ENCODE measurements at places on chromosomes 6 and 20. TPM values are rescaled to one million over a fixed set of nuclear protein-coding genes. Genes with fewer than 3 reads are reported as not detected.
A peak's percentile ranks its signal among the peaks of the same experiment; 100 is the strongest.

- H3K36me3 ChIP-seq = no peaks in the 10 kb centered on the region
- DNase-seq = no peak
- H3K27me3 ChIP-seq = no peaks in the 10 kb centered on the region
- H3K4me1 ChIP-seq = peaks cover 6% of the 10 kb centered on the region
- H3K4me3 ChIP-seq = no peak overlapping the region
Observed at GRCh38 chr6:35253249-35253648, 6.3 kb upstream of the ZNF76 start.

The HLA-DRA gene
- total RNA-seq = 5.6 TPM

- no peak overlapping the region for H3K4me3 ChIP-seq
- no peaks in the 10 kb centered on the region for H3K27me3 ChIP-seq
- H3K36me3 ChIP-seq = no peaks in the 10 kb centered on the region
- H3K27ac ChIP-seq = no peak overlapping the region
- DNase-seq = no peak
Observed at GRCh38 chr6:100363651-100364050, 101.1 kb downstream of the SIM1 start.

DNA sequence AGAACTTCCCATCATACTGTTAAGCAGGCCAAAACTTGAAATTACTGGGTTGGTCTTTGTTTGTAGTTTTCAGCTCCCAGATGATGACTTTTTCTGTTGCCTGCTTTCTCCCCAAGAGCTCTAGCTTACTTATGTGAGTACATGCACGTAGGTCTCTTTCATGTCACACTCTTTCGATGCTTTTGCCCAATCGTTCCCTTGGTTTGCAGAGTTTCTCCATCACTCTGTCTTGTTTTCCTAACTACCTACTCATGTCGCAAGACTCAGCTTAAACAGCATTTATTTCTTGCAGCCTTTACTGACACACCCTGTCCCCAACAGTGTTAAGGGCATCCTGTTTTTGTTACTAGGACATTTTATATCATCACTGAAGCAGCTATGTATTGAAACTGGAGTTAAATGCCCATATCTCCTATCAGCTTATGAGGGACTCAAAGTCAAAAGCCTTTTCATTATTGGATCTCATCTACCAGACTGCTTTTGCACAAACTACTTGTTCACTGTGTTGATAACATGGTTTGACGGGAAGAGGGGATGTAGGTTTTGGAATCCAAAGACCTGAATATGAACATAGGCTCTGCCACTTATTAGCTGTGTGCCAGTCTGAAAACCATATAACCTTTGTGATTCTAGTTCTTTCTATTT, 2.9 kb downstream of the ARG1 start:
- DNase-seq = no peak
- H3K27me3 ChIP-seq = no peaks in the 10 kb centered on the region
- H3K4me3 ChIP-seq = no peak overlapping the region
- H3K27ac ChIP-seq = no peak overlapping the region
- peaks cover 16% of the 10 kb centered on the region for H3K36me3 ChIP-seq

DNA sequence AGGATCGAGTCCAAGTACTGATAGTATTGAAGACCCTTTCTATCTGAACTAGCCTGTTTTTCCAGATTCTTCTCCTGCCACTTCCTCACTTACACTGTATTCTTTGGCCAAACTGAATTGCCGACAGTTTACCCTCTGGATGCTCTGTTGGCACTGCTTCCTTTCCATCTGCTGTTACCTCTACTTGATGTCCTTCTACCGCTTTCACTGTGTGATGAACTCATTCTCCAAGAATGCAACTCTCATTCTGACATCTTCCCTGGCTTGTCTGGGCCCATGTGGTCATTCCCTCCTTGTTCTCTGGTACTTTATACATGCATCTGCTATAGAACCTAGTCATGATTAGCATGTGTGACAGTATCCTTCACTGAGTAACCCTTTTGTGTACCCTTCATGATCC, 16.3 kb downstream of the RPRD1B start:
- H3K36me3 ChIP-seq = peaks cover 12% of the 10 kb centered on the region
- H3K4me1 ChIP-seq = peaks cover 51% of the 10 kb centered on the region
- no peak overlapping the region for H3K27ac ChIP-seq
- H3K27me3 ChIP-seq = no peaks in the 10 kb centered on the region
- H3K4me3 ChIP-seq = no peak overlapping the region

DNA sequence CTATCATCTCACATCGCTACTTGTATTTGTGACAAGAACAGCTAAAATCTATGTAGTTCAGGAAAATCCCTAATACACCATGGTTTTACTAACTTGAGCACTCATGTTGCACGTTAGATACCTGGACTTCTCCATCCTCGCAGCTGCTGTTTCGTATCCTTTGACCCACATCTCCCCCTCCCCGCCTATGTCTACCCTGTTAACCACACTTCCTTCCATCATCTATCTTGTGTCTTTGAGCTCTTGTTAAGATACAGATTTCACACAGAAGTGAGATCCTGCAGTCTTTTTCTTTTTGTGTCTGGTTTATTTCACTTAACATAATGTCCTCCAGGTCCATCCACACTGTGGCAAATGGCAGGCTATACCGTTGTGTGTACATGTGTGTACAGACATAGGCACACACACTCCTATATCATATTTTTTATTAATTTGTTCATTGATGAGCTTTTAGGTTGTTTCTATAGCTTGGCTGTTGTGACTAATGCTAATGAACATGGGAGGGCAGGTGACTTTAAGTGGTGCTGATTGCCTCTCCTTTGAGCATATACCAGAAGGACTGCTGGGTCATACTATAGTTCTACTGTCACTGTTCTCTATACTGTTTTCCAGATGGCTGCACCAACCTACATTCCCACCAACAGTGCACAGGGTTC, 117.8 kb downstream of the WDR27 start:
- H3K27ac ChIP-seq = no peak overlapping the region
- H3K36me3 ChIP-seq = peaks cover 8% of the 10 kb centered on the region
- no peak for DNase-seq
- no peak overlapping the region for H3K4me3 ChIP-seq
- peaks cover 13% of the 10 kb centered on the region for H3K4me1 ChIP-seq

The MYCT1 gene
- total RNA-seq = not detected

- peaks cover 9% of the 10 kb centered on the region for H3K4me1 ChIP-seq
- H3K36me3 ChIP-seq = peaks cover under 1% of the 10 kb centered on the region
- no peaks in the 10 kb centered on the region for H3K27me3 ChIP-seq
- H3K27ac ChIP-seq = no peak overlapping the region
- H3K4me3 ChIP-seq = no peak overlapping the region
Observed at GRCh38 chr6:1538369-1538768, 71.3 kb upstream of the FOXC1 start.

GRCh38 chr6:42378125-42378524, 73.6 kb downstream of the TRERF1 start:
- peak overlapping the region; percentile 80 for H3K27ac ChIP-seq
- peak; percentile 50 for DNase-seq
- no peaks in the 10 kb centered on the region for H3K27me3 ChIP-seq
- H3K4me1 ChIP-seq = peaks cover 71% of the 10 kb centered on the region
- peak overlapping the region; percentile 24 for H3K4me3 ChIP-seq

DNA sequence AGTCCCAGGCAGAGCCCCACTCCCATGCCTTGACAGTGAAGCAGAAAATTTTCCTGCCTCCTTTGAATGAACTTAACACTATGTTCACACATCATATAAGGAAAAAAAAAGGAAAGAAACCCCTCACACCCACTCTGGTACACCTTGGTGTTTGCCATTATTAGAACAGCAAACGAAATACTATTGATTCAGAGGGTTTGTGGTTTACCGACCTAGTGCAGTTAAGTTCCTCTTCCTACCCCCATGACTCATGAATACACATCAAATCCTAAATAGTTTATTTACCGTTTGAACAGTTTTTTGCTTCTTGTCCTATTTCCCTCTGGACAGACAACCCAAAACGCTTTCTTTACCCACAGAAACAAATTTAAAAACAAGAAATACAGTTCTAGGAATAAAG, 237.7 kb downstream of the FOXA2 start:
- peaks cover 1% of the 10 kb centered on the region for H3K27me3 ChIP-seq
- H3K36me3 ChIP-seq = no peaks in the 10 kb centered on the region
- no peak overlapping the region for H3K4me3 ChIP-seq
- no peak for DNase-seq

GRCh38 chr6:138028893-138029292, 78.3 kb downstream of the PERP start:
- H3K27ac ChIP-seq = no peak overlapping the region
- no peak for DNase-seq
- peaks cover 6% of the 10 kb centered on the region for H3K27me3 ChIP-seq

- H3K36me3 ChIP-seq = peaks cover 67% of the 10 kb centered on the region
- H3K4me1 ChIP-seq = no peaks in the 10 kb centered on the region
- H3K27me3 ChIP-seq = no peaks in the 10 kb centered on the region
- H3K27ac ChIP-seq = no peak overlapping the region
Observed at GRCh38 chr20:37230200-37230599, 31.4 kb downstream of the GHRH start.

DNA sequence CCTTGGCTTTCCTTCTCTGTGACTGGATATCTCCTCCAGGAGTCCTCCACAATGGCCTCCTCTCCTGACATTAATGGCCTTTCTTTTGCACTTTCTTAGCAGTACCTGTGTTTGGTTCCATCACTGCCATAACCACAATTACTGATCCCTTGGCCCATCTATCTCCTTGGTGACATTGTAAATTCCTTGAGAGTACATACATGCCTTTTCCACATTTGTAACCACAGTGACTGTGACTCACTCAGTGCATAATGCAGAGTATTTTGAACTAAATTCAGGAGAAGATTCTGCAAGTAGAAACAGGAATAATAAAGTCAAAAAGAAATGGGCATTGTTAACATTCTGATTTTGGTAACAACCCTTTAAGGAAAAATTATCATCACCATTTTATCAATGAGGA, 197.2 kb upstream of the SOX4 start:
- H3K27me3 ChIP-seq = peaks cover 3% of the 10 kb centered on the region
- H3K36me3 ChIP-seq = no peaks in the 10 kb centered on the region
- no peak overlapping the region for H3K4me3 ChIP-seq
- DNase-seq = no peak
- no peak overlapping the region for H3K27ac ChIP-seq

DNA sequence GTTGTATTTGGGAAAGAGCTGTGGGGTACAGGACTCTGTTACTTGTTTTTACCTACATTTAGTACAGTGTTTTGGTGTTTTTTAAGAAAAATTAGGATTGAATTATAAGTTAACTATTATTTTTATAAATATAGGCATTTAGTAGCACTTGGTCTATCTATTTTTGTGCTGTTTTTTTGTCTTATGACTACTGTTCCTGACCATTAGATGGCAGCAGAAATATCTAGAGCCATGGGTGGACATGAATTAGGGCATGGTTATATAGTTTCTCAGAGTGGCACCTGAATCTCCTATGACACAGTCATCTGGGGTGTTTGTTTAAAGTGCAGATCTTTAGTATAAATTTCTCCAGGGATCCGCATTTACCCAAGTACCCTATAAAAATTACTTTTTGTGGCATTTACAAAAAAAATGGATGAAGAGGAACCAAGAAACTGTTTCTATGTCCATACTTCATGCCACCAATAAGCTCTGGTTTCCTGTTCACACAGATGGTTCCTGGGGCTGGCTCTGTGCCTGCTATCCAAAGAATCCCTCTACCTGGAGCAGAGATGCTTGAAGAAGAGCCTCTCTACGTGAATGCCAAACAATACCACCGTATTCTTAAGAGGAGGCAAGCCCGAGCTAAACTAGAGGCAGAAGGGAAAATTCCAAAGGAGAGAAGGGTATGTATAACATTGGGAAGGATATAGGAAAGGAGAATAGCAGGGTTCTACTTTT, 19.8 kb downstream of the NFYA start:
- H3K4me3 ChIP-seq = no peak overlapping the region
- no peak overlapping the region for H3K27ac ChIP-seq
- H3K27me3 ChIP-seq = no peaks in the 10 kb centered on the region
- DNase-seq = no peak

The SNAP25 gene
- total RNA-seq = 0.67 TPM

The DOK5 gene
- total RNA-seq = 0.53 TPM

- no peak overlapping the region for H3K4me3 ChIP-seq
- H3K4me1 ChIP-seq = no peaks in the 10 kb centered on the region
- H3K27me3 ChIP-seq = peaks cover 4% of the 10 kb centered on the region
- DNase-seq = no peak
- no peak overlapping the region for H3K27ac ChIP-seq
Observed at GRCh38 chr6:166664135-166664534, 37.1 kb upstream of the RPS6KA2 start.

- peak overlapping the region; percentile 89 for H3K4me3 ChIP-seq
- peaks cover 38% of the 10 kb centered on the region for H3K4me1 ChIP-seq
- DNase-seq = no peak
Observed at GRCh38 chr6:169701311-169701953, 397 bp downstream of the WDR27 start.

The BFSP1 gene
- 0.36 TPM for total RNA-seq

GRCh38 chr20:33709398-33709797, 10.7 kb downstream of the PXMP4 start:
- DNase-seq = no peak
- no peaks in the 10 kb centered on the region for H3K27me3 ChIP-seq
- peak overlapping the region; percentile 75 for H3K27ac ChIP-seq
- peaks cover 17% of the 10 kb centered on the region for H3K36me3 ChIP-seq

- peaks cover 8% of the 10 kb centered on the region for H3K36me3 ChIP-seq
- H3K27me3 ChIP-seq = no peaks in the 10 kb centered on the region
- no peak overlapping the region for H3K27ac ChIP-seq
- H3K4me1 ChIP-seq = no peaks in the 10 kb centered on the region
- DNase-seq = no peak
- H3K4me3 ChIP-seq = no peak overlapping the region
Observed at GRCh38 chr6:157119502-157120027, 203.8 kb downstream of the TMEM242 start.

DNA sequence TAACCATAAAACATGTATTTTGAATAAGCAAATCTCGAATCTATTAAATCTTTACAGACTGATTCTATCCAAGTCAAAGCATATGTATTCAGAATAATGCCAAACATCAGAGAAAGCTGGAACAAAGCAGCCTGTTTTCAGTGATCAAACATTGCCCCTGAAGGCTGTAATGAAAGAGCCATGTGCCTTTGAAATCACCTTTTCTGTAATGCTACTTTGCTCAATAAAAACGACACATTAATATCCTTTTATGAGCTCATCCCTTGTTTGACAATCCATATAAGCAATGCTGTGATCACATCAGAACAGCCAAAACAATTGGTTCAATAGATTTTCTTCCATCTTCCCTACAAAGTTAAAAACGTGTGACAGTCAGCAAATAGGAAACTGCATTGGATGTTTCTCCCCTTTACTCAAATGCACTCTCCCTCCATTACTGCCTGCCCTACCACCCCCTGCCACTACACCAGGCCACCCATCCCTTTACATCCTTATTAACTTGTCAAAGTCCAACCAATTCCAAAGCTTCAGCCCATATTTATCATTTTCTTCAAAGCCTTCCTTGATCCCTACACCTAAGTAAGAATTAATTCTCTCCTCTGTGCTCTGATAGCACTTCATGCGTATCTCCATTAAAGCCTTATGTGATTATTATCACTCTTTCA, 42.0 kb downstream of the THEMIS start:
- no peak for DNase-seq
- no peak overlapping the region for H3K4me3 ChIP-seq

The LY6G5C gene
- 1.4 TPM for total RNA-seq

GRCh38 chr6:167491438-167492099, 166.7 kb downstream of the TTLL2 start:
- H3K27me3 ChIP-seq = peaks cover 21% of the 10 kb centered on the region
- no peak overlapping the region for H3K4me3 ChIP-seq
- H3K27ac ChIP-seq = no peak overlapping the region
- DNase-seq = no peak

The MOCS1 gene
- 0.76 TPM for total RNA-seq
